ENCODE measurements at places on chromosomes 12 and 14.

GRCh38 chr12:100808777-100809176 is 14.2 kb downstream of the ANO4 start:
- no peak for DNase-seq

- no peak for DNase-seq
Observed at GRCh38 chr14:101064121-101064661, 160.7 kb upstream of the RTL1 start.

GRCh38 chr12:104329707-104330532 is 26.4 kb downstream of the EID3 start:
- no peak for DNase-seq

DNA sequence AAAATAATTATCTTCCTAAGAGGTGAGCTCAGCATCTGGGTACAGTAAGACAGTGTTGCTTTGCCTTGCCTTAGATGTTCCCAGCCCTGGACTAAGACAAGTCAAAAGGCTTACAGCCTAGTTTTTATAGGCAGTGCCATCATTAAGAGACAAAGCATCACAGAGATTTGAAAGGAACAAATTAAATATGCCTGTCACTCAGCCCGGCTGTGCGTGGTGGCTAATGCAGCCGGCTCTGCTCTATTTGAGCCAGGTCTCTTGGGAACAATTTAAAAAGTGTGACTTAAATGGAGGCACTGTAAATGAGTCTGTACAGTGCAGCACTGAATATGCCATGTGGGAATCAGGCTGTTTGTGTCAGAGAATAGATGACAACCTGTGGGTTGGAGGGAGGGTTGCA is 1687.4 kb upstream of the FLRT2 start:
- no peak for DNase-seq

DNA sequence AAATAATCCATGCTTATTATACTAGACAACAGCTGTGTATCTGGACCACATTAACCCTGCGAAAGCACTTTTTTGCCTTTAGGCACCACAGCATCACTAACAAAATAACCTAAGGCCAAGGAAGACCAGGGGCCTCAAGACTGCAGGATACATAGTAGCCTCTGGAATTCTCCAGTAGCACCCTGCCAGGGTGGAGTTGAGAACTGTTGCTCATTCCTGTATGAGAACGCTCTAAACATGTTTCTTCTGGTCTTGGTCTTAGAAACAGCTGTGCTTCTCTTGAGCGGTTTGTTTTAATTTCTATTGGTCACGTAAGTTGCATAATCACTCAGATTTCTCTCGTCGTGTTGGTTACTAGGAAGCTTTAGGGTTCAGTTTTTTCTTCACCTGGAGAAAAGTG is 7.9 kb downstream of the B4GALNT3 start:
- no peak for DNase-seq

DNA sequence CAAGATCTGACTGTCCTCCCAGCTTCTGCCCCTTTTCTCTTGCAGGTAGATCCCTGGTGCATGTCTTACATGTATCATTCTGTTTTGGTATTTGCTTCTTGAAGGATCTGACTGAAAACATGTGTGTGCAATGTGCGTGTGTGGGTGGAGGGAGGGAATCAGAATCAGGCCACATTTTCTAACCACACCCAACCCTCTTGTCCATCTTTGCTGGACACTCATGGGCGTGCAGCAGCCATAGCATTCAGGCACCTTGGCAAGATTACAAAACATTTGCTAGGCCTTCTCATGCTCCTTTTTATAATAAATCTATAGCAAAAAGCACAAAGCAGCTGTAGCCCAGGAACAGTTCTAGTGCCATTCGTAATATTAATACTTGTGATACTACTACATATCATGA is 233.6 kb upstream of the E2F7 start:
- no peak for DNase-seq

DNA sequence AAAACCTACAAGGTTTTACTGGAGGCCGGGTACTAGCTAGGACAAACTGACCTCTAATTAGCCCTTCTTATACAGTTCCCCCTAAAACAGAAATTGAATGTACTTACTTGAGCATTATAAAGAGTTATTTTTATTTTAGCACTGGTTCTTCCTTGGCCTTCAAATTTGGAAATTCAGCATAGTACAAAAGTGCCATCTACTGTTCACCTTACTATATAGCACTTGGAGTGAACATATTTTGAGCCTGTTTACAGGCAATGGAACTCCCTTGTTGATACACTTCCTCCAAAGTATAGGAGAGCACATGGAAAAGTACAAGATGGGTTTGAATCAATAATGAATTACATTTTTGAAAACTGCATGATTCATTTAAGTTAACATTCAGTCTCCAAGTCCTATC is 3.9 kb upstream of the POC1B start:
- no peak for DNase-seq

All from ELF-1 (cell line).